ENCODE measurements at places on chromosomes 4 and X.

DNA sequence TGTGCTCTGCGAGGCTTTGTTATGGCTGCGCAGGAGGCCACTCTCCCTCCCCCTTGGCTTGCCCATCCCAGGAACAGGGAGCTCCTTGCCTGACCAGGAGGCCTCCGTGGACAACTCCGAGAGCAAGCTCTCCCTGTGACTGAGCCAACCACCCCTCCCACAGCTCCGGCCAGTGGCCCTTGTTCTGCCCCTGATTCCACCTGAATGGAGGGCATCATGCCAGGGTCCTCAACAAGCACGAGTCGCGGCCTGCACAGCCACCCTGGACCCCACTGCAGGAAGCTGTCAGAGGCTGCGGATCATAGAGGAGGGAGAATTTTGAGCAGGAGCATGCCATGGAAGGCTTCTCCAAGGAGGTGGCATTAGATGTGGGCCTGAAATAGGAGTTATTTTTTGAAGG is 44.8 kb upstream of the GRPEL1 start:
- no peak for DNase-seq

DNA sequence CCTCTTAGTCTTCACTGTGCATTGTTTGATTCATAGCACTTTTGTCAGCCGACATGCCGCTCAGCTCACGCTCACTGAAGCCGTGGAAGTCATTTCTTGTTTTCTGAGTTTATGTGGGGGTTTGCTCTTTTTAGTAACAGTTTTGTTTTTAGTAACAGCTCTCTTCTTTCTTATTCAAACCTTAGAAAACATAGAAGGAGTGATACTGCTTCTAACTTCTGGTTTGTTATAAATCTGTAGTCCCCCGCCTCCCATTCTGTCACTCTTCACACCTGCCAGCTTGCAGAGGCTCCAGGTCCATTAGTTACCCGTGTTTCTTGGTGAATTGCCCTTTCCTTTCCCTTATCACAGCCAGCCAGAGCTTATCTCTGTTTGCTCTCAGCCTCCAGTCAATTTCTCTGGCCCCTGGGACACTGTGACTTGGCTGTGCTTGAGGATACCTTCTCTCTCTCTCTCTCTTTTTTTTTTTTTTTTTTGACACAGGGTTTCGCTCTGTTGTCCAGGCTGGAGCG is 50.5 kb downstream of the GRK4 start:
- DNase-seq: peak; percentile 67

- no peak for DNase-seq
Measured at GRCh38 chr4:128635955-128636560, 173.4 kb upstream of the JADE1 start.

DNA sequence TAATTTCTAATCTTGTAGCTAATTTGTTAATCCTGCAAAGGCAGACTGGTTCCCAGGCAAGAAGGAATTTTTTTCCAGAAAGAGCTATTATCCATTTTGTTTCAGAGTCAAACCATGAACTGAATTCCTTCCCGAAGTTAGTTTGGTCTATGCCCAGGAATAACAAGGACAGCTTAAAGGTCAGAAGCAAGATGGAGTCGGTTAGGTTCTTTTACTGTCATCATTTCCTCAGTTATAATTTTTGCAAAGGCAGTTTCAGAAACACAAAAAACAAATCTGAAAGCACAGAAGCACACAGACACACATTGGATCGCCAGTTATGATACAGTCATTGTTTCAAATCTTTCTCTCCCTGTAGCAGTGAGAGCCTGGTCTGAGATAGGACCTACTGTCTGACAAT is 37.9 kb downstream of the AGA start:
- DNase-seq: no peak

- peak; percentile 92 for DNase-seq
Measured at GRCh38 chr4:3346146-3346545, 53.3 kb downstream of the RGS12 start.

- no peak for DNase-seq
Measured at GRCh38 chr4:137116144-137116543, 416.1 kb downstream of the PCDH18 start.

GRCh38 chrX:10634392-10635161 is 14.2 kb upstream of the MID1 start:
- DNase-seq: no peak

DNA sequence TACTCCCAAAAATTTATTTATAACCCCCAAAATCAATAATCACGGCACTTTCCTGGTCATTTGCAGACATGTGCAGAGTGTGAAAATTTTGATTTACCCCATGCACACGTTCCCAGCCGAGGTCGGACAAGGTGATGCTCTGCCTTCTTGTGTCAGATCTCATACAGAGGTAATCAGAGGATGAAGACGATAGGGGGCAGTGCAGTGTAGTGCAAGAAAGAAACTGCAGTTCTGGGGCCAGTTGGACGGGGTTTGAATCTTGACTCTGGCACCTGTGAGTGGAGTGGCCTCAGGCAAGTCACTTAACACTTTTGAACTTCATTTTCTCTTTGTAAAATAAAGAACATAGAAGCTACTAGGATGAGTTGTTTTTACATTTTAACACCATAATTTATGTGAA is 88.4 kb downstream of the FRMPD3 start:
- DNase-seq: peak; percentile 74

Measured in hematopoietic multipotent progenitor cell treated with erythropoietin and hydrocortisone succinate and interleukin-3 and kit ligand, for 6 days (in vitro differentiated cells).